ENCODE measurements at places on chromosomes 11 and 22.
A peak's percentile ranks its signal among the peaks of the same experiment; 100 is the strongest.

DNA sequence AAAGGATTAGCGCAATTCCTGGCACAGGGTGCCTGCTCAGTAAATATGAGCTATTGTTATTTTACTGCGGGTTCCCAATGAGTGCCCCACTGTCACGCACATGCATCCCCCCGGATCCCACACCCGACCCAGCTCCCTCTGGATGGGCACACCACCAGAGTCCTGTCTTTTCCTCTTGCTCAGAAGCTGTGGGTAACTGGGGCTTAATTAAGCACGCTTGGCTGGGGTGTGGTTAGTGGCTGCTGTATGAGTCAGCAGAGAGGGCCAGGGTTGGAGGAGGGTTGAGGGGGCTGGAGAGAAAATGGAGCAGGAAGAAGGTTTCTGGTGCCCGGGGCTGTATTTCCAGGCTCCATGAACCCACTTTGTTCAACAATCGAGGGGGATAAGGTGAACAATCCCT lies 30.3 kb upstream of the NECTIN1 start:
- DNase-seq: peak; percentile 54

DNA sequence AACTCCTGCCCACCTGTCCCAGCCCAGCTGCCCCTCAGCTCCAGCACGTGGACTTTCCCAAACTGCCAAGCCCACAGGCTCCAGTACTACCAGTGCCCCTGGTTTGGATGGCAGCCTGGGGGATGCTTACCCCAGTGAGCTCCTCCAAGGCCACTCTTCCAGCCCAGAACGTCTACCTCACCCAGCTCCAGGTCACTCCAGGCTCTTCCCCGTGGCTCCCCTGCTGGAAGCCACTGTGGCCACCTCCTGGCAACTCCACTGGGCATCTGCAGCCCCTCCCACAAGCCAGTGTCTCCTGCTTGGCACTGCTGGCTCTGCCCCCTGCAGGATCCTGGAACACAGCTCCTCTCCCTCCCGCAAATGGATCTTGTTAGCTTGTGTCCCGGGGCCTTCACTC lies 29.3 kb downstream of the LMO1 start:
- peak; percentile 55 for DNase-seq

DNA sequence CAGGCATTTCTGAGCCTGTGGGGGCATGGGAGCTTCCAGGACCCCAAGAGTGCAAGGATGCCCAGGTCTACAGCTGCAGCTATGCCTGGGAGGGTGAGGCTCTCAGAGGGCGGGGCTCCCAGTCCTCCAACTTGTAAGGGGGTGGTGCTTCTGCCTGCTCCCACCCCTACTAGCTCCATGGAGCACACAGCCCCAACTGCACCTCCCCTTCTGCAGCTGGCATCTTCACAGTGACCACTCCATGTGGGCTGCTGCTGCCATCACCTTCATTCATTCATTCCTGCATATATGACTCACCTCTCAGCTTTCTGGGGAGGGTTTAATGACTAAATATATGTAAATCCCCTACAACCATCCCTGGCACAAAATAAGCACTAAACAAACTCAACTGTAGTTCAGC lies 43.8 kb downstream of the CHST1 start:
- no peak for DNase-seq

GRCh38 chr11:103055221-103055890 lies 36.6 kb downstream of the DCUN1D5 start:
- no peak for DNase-seq

DNA sequence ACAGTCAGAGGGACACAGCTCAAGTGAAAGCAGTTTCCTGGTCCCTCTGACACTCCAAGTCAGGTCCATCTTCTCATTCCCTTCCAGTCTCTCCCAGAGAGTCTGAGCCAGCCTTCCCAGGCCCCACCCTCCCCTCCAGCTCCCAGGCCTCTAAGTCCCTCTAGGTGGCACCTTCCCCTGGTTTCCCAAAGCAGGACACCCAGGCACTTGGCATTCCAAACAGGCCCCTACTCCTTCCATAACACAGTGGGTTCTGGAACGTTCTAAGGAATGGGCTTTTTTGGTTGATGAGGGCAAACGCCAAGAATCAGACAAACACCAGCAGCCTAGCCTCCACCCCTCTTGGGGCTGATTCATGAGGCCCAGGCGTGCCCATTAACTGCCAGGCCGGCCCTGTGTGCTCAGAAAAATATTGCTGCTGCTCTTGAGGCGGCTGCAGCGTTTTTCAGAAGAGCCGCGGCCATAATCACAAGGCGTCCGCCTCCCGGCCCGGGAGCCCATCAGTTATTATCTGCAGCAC lies 418.7 kb downstream of the SOX6 start:
- no peak for DNase-seq
